ENCODE measurements at places on chromosomes 13 and 19.

GRCh38 chr19:12564016-12564664 is 12.9 kb upstream of the ZNF564 start:
- peak; percentile 90 for DNase-seq

DNA sequence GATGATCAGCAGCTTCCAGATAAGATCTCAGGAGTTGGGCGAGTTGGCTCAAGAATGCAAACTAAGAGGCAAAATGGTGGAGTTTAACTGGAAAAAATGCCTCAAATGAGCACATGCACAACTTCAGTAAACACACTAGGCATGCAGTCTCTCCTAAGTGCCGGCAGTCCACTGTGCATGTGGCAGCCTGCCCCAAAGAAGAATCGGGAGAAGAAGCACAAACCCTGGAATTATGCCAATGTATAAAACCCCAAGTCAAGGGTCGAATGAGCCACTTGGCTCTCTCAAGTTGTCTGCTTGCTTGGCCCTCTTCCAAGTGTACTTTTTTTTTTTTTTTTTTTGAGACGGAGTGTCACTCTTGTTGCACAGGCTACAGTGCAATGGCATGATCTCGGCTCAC is 53.3 kb upstream of the SLITRK1 start:
- DNase-seq = no peak

DNA sequence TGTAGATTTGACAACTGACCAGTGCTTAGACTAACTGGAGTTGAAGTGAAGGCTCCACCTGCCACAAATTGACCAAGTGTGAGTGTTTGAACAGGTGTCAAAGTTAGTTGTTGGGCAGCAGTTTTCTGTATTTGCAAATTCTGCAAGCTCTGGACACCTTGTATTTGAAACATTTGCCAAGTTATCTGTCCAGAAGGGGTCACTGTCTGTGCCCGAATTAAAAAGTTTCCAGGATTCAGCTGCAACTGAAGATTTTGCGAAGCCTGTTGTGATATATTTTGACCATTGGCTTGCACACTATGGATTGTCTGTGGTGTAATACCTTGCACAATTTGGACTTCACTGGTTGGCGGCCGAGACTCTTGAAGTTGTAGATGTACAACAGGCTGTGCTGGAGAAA is 1690.7 kb downstream of the SLITRK5 start:
- DNase-seq = peak; percentile 54

GRCh38 chr13:113161433-113161832 is 3.0 kb downstream of the PROZ start:
- no peak for DNase-seq
